ENCODE measurements at places on chromosomes 2 and 18.

- DNase-seq, result no peak
These were observed 35.4 kb upstream of the ZNF532 start for GRCh38 chr18:58829263-58829662.

DNA sequence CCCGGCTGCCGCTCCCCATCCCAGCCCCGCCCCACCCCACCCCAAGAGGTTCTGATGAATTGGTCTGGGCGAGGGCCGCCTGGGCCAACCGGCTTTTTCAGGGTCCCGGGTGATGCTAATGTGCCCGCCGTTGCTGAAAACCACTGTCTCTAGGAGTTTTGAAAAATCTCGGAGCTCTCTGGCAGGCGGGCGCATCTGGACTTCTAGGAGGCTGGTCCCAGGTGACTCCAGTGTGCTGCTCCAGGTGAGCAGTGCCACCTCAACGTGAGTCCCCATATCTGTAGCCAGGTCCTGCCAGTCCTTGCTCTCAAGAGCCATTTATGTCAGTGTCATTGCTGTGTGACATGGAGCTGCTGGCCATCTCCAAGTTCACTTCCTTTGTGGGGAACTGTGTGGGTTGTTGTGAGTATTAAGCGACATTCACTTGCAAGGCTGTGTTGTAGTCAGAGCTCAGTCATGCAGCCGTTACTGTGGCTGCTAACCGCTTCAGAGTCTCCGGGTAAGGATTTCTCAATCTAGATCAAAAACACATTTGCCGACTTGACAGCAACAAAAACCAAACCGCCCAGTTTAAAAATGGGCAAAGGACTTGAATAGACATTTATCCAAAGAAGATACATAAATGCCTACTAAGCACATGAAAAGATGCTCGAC is at the start of gene RFX8:
Gene RFX8, minus strand, starts transcription at position 382 of the 654 bp plus-strand sequence. CDS start 8,264 bp downstream, outside the sequence.
- DNase-seq, result peak; percentile 69

GRCh38 chr2:206521612-206522011 is 78.3 kb downstream of the ADAM23 start:
- DNase-seq, result no peak

- no peak for DNase-seq
These were observed 97.6 kb upstream of the TMEM178A start for GRCh38 chr2:39568116-39568515.

DNA sequence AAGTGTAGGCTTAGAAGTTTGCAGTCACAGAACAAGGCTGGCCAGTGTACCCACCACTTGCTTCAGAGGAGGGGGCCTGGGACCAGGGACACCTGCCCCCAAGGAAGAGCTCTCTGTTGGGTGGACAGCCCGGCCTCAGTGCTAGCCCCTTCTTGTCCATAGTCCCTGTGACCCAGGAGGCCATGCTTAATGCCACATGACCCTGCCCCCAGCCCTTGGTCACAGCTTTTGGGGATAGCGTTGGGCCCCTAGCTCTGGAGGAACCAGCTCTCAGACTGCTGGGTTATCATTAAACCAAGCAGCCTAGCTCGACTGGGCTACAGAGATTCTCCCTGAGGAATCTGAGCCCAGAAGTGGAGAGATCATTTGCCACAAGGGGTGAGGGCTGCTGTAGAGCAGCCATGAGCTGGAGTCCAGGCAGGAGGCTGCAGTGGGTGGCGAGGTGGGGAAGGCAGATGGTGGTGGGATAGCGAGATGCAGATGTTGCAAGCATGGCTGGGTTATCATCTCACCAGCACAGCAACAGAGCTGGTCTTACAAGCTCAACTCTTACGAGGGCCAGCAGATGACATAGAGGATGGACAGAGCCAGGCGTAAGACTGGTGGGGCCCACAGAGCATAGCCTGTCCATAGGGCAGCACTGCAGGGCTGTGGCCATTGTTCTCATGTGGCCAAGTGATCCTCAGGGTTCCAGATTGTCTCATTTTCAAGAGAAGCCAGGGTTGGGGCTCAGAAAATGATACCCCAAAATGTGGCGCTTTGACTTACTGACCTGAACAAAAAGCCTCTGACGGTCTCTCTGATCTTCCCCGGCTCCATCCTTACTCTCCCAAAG is 7.2 kb upstream of the TMEM37 start:
- no peak for DNase-seq

All from CD8-positive, alpha-beta T cell (primary cell).